Chondrocyte (in vitro differentiated cells): ENCODE measurements at places on chromosomes 6 and 20.

- H3K36me3 ChIP-seq: peaks cover 1% of the 10 kb centered on the region
- peaks cover 47% of the 10 kb centered on the region for H3K4me1 ChIP-seq
- no peak for DNase-seq
- H3K4me3 ChIP-seq: no peak overlapping the region
- H3K27me3 ChIP-seq: no peaks in the 10 kb centered on the region
- no peak overlapping the region for H3K27ac ChIP-seq
These were observed 6.8 kb downstream of the ADA start for GRCh38 chr20:44644667-44645131.

- no peak for DNase-seq
- no peaks in the 10 kb centered on the region for H3K27me3 ChIP-seq
- no peaks in the 10 kb centered on the region for H3K36me3 ChIP-seq
- no peak overlapping the region for H3K4me3 ChIP-seq
These were observed 108.9 kb upstream of the DST start for GRCh38 chr6:56751604-56752003.

DNA sequence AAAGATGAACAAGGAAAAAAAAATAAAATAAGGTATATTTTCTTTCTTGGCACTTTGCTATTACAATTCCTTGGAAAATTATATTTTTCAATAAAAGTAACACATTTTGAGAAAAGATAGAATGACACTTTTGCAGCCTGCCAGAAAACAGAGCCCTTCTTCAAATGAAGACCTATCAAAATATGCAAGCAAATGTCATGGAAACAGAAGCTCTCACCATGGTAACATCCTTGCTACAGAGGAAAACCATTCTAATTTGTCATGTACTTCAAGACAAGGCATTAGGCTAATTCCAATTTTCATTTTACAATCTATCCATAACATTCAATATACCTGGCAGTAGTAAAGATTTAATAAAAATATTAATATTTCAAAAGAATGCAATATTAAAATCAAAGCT, 177.9 kb downstream of the RNGTT start:
- peaks cover 4% of the 10 kb centered on the region for H3K4me1 ChIP-seq
- no peak overlapping the region for H3K27ac ChIP-seq
- H3K4me3 ChIP-seq: no peak overlapping the region
- H3K36me3 ChIP-seq: no peaks in the 10 kb centered on the region
- no peaks in the 10 kb centered on the region for H3K27me3 ChIP-seq
- DNase-seq: no peak

DNA sequence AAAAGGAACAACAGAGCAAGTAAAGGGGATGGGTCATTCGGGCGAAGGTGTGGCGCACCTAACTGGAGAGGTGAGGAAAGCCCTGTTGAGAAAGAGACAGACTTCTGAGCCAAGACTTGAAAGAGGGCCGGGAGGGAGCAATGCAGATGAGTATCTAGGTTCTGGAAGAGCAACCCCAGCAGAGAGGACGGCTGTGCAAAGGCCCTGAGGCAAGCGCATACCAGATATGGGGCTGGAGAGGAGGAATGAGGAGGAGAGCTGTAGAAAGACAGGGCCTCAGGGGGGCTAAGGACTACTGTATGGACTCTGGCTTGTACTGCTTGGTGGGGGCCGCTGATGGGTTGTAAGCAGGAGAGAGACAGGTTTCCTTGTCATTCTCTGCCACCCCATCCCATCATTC, 21.9 kb downstream of the TRERF1 start:
- no peaks in the 10 kb centered on the region for H3K27me3 ChIP-seq
- peaks cover 6% of the 10 kb centered on the region for H3K4me1 ChIP-seq
- DNase-seq: no peak
- H3K27ac ChIP-seq: no peak overlapping the region

DNA sequence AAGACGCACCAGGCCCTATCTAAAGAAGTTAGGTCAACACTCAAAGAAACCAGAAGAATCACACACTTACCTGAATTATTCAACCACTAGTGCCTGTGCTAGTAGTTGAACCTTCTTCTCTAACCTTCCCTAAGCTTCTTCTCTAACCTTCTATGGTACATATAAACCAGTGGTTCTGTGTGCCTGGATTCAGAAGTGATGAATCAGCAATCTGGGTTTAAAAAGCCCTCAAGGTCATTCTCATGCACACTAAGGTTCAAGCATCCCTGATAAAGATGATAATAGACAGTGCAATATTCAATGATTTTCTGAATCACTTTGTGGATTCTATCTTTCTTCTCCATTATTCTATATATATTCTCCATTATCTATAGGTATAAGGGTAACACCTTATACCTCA, 271.4 kb upstream of the TBX18 start:
- no peak overlapping the region for H3K27ac ChIP-seq
- H3K36me3 ChIP-seq: no peaks in the 10 kb centered on the region
- H3K27me3 ChIP-seq: no peaks in the 10 kb centered on the region
- no peaks in the 10 kb centered on the region for H3K4me1 ChIP-seq
- no peak overlapping the region for H3K4me3 ChIP-seq

- H3K4me1 ChIP-seq: peaks cover 48% of the 10 kb centered on the region
- no peaks in the 10 kb centered on the region for H3K27me3 ChIP-seq
- H3K27ac ChIP-seq: no peak overlapping the region
- H3K4me3 ChIP-seq: no peak overlapping the region
These were observed 89.5 kb downstream of the SNX5 start for GRCh38 chr20:17878912-17879602.

GRCh38 chr20:8661229-8661952, 407.5 kb upstream of the PLCB4 start:
- no peaks in the 10 kb centered on the region for H3K27me3 ChIP-seq
- DNase-seq: no peak
- peaks cover 3% of the 10 kb centered on the region for H3K36me3 ChIP-seq
- H3K27ac ChIP-seq: no peak overlapping the region
- H3K4me1 ChIP-seq: peaks cover 5% of the 10 kb centered on the region

DNA sequence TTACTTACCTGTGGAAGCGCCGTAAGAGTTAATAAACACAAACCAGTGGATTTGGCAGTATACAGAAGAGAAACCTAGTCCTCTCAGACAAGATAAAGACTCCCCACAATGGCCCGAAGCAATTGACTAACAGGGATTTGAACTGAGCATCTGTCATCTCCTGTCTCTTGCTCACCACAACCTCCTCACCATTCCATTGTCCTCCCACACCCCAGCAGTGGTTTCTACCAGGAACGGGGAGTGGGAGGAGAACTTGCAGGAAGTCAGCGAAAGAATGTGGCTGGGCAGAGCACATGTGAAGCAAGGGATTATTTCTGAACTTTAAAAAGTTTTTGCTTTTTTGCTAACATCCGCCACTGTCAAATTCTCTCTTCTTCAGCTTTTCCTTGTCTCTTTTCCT, 24.6 kb upstream of the TAAR1 start:
- no peak overlapping the region for H3K4me3 ChIP-seq
- peak overlapping the region; percentile 45 for H3K27ac ChIP-seq
- H3K4me1 ChIP-seq: peaks cover 9% of the 10 kb centered on the region

GRCh38 chr6:124090491-124090890, 286.8 kb downstream of the NKAIN2 start:
- no peak overlapping the region for H3K4me3 ChIP-seq
- peaks cover under 1% of the 10 kb centered on the region for H3K4me1 ChIP-seq
- no peaks in the 10 kb centered on the region for H3K36me3 ChIP-seq
- no peak for DNase-seq

GRCh38 chr6:150813319-150813992, 52.0 kb upstream of the MTHFD1L start:
- no peaks in the 10 kb centered on the region for H3K27me3 ChIP-seq
- no peak for DNase-seq
- H3K4me3 ChIP-seq: no peak overlapping the region
- peaks cover 30% of the 10 kb centered on the region for H3K4me1 ChIP-seq
- peak overlapping the region; percentile 53 for H3K27ac ChIP-seq

DNA sequence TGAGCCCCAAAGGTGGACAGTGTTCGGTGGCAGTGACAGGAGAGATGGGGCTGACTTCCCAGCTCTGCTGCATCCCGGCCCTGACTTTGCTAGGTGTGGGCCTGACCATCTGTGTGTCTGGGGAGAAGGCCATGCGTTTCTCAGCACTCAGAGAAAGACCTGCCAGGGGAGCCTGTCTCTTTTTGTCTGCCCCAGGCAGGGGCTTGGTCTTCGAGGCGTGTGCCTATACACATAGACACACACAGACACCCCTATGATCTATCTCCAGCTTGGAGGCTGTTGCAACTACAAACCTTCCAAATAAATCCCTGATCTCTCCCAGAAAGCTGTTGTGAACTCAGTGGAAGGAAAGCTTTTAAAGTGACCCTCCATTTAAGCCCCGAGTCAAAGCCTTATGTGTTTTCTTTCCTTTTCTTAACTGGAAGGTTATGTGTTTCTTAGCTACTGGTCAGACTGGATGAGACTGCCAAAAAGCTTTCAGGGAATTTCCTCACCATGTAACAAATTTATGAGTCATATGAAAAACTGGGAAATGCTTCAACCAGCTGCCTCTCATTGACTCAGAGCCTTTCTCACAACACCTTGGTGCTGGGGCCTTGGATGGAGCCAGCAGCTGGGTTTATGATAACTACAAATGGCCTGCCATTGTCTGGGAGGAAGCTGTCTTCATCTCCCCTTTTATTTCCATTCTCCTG, 102.6 kb downstream of the CDC5L start:
- H3K27me3 ChIP-seq: peaks cover 7% of the 10 kb centered on the region
- peak overlapping the region; percentile 97 for H3K27ac ChIP-seq
- H3K4me1 ChIP-seq: peaks cover 54% of the 10 kb centered on the region
- no peak for DNase-seq
- H3K4me3 ChIP-seq: peak overlapping the region; percentile 2

GRCh38 chr6:149922642-149923326, at the start of gene RAET1G:
Gene RAET1G, minus strand, starts transcription at chr6:149923121. Its CDS starts 111 bp downstream, at chr6:149923010.
- peaks cover 25% of the 10 kb centered on the region for H3K4me1 ChIP-seq
- peak; percentile 93 for DNase-seq
- H3K27me3 ChIP-seq: peaks cover 9% of the 10 kb centered on the region
- peaks cover 2% of the 10 kb centered on the region for H3K36me3 ChIP-seq
- peak within 1 kb of the TSS; percentile 83 for H3K4me3 ChIP-seq

DNA sequence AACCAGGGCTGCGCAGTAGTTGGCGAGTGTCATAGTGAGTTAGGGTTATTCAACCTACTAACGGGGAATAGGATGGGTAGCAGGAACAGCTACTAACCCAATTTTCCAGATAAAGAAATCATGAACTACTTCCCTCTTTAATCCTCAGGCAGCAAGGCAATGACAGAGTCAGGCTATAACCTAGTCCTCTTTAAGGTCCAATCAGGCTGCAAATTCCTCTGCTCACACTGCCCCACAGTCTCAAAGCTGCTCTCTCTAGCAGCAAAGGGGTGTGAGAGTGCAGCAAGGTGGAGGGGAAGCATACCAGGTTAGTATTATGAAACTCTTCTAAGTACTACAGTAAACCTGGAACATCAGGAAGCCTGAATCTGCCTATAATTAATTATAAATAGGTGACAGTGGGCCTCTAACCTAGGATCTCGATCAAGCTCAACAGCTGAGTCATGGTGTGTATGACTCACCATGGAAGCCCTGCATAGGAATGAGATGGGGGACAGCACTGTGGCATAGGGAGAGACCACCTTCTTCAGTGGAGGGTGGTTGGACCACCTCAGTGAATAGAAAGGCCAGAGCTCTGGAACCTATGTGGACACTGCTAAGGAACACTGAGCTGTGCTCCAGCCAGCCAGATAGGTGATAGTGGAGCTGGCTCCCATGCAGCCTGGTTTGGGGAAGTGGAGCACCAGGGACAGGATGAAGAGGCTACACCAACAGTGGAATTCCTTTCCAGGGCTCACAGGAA, 7.9 kb downstream of the PEX6 start:
- DNase-seq: no peak
- no peak overlapping the region for H3K4me3 ChIP-seq
- H3K27me3 ChIP-seq: no peaks in the 10 kb centered on the region
- peaks cover 9% of the 10 kb centered on the region for H3K4me1 ChIP-seq
- peak overlapping the region; percentile 22 for H3K27ac ChIP-seq
- peaks cover 11% of the 10 kb centered on the region for H3K36me3 ChIP-seq

- no peak overlapping the region for H3K4me3 ChIP-seq
- peaks cover 15% of the 10 kb centered on the region for H3K36me3 ChIP-seq
- no peaks in the 10 kb centered on the region for H3K27me3 ChIP-seq
These were observed 444.4 kb downstream of the UTRN start for GRCh38 chr6:144729502-144729901.

DNA sequence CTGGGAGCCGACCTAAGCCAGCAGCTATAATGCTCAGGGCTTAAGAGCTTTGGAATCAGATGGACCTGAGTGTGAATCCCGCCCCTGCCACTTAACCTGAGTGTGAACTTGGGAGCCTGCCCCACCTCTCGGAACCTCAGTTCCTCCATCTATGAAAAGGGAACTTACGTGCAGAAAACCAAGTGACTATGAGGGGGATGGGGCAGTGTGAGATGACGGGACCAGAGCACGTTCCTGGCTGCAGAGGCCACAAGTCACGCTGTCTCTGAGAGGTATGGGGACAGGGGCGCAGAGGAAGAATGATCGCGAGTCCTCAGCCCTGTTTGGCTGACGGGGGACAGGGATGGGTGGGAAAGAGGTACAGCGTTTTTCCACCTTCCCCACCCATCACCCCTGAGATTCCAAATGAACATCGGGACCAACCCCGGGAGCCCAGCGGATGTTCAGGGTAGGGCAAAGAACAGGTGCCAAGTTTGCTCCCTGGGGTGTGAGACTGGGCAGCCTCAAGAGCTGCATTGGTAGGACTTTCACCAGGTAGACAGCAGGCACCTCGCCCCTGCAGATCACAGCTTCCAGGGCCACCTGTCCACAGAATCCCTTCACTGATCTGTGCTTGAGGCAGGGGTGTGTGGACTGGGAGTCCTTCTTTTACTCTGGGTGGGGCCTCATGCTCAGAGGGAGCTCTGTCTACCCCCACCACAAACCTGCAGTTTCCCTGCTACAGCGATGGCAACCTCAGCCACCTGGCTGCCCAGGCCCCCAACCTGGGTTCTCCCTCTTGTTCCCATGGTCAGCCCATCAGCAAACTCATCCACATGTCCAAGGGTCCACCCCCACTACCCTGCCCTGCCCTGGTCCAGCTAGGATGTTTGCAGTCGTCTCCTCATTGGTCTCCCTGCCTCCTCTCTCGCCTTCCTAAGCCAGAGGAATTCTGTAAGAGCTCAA, 85.8 kb downstream of the CEBPB start:
- H3K36me3 ChIP-seq: no peaks in the 10 kb centered on the region
- H3K27ac ChIP-seq: no peak overlapping the region
- no peak for DNase-seq
- H3K4me3 ChIP-seq: no peak overlapping the region
- H3K4me1 ChIP-seq: peaks cover 20% of the 10 kb centered on the region

DNA sequence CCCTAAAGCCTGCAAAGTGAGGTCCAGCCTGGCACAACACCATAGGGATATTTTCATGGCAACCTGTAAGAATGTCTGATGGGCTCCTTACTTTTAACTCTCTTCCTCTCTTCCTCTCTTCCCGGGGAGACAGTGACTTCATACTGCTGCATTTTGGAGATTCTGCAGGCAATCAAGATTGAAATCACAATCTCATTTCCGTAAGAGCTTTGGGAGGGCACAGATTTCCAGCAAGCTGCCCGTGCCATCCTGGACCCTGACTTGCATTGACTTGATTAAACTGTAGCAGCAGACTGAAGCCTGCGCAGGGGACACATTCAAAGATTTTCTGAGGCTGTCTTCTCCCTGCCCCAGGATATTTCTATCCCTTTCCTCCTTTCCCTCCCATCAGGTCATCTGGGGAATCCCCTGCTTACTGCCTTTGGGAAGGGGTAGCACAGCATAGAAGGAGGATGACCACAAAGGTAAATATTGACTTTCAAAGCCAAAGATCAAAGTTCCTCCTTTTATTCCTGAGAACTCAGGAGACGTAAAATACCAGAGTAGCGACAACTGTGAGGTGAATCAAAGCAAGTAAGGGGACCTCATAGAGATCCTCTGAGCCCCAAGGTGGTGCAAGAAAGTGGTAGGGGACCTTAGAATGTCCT, 504.0 kb upstream of the ARID1B start:
- H3K4me1 ChIP-seq: no peaks in the 10 kb centered on the region
- DNase-seq: no peak
- peaks cover 4% of the 10 kb centered on the region for H3K27me3 ChIP-seq
- no peaks in the 10 kb centered on the region for H3K36me3 ChIP-seq
